ENCODE measurements at places on chromosomes 11 and 22. TPM values are rescaled to one million over a fixed set of nuclear protein-coding genes. Genes with fewer than 3 reads are reported as not detected.

DNA sequence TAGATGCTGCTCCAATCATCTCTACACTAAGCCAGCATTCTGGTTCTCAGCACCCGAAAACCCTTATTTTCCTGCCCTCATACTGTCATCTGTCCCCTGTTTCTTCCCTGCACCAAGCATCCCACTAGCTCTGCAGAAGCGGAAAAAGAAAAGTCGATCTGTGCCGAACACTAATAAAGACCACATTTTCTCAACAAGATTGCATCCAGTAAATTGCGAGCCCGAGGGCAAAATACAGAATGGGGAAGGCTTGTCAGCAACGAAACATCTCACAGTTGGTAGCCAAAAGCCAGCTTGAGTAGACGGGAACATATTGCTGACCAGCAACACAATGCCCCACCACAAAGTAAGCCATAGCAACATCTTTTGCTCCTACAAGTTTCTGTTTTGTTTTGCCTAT is 227.4 kb downstream of the CADM1 start:
- H3K36me3 ChIP-seq: no peaks in the 10 kb centered on the region
- H3K27me3 ChIP-seq: no peaks in the 10 kb centered on the region
- no peak for DNase-seq
- H3K27ac ChIP-seq: no peak overlapping the region

DNA sequence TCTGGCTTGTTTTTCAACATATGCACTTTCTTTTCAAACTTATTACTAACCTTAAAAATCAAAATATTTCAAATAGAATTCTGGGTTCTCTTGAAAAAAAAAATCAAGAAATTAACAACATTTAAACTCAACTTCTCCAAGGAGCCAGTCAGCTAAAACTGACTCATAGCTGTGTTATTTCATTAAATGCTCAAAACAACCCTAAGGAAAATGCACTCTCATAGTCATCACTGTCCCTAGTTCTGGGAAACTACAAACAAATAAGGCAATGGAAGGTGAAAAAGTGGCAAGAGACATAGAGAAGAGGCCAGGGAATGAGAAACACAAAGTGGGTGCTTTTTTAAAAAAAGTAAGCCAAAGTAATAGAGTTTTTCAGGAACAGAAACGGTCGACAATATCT is 4.1 kb upstream of the ARHGAP20 start:
- H3K4me3 ChIP-seq: no peak overlapping the region
- peaks cover 9% of the 10 kb centered on the region for H3K27me3 ChIP-seq
- peaks cover 8% of the 10 kb centered on the region for H3K4me1 ChIP-seq
- H3K36me3 ChIP-seq: no peaks in the 10 kb centered on the region

Gene USP2
- 7.3 TPM for total RNA-seq

GRCh38 chr22:23182309-23183060 is 2.2 kb downstream of the BCR start:
- peaks cover 51% of the 10 kb centered on the region for H3K4me1 ChIP-seq
- peak; percentile 56 for DNase-seq
- peak overlapping the region; percentile 82 for H3K4me3 ChIP-seq
- H3K27ac ChIP-seq: no peak overlapping the region

DNA sequence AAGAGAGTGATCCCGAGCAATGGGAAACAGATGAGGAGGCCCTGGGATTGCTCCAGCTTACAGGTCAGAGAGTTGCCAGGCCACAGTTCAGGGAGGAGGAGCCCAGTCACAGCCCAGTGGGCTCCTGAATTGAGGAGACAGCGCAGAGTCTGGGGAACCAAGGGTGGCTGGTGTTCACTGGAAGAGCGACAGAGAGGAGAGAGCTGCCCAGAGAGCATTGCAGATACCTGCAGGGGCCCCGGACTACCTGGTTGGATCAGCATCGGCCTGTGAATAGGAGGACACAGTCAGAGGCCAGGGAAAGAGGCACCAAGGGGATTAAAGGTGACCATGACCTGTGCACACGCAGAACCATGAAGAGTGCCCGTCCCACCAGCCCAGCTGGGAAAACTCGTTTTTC is 648.6 kb downstream of the TBC1D22A start:
- H3K4me3 ChIP-seq: no peak overlapping the region
- no peaks in the 10 kb centered on the region for H3K27me3 ChIP-seq
- H3K4me1 ChIP-seq: no peaks in the 10 kb centered on the region

Gene TPBGL
- 0.16 TPM for total RNA-seq

- peaks cover 27% of the 10 kb centered on the region for H3K27me3 ChIP-seq
- no peak overlapping the region for H3K4me3 ChIP-seq
- no peak for DNase-seq
- no peaks in the 10 kb centered on the region for H3K4me1 ChIP-seq
Observed at GRCh38 chr22:26234296-26234695, 65.0 kb downstream of the SEZ6L start.

Gene TRIM22
- total RNA-seq: 15.4 TPM

Gene GLB1L2
- 3.9 TPM for total RNA-seq

Gene OR56A1
- total RNA-seq: 0.08 TPM

DNA sequence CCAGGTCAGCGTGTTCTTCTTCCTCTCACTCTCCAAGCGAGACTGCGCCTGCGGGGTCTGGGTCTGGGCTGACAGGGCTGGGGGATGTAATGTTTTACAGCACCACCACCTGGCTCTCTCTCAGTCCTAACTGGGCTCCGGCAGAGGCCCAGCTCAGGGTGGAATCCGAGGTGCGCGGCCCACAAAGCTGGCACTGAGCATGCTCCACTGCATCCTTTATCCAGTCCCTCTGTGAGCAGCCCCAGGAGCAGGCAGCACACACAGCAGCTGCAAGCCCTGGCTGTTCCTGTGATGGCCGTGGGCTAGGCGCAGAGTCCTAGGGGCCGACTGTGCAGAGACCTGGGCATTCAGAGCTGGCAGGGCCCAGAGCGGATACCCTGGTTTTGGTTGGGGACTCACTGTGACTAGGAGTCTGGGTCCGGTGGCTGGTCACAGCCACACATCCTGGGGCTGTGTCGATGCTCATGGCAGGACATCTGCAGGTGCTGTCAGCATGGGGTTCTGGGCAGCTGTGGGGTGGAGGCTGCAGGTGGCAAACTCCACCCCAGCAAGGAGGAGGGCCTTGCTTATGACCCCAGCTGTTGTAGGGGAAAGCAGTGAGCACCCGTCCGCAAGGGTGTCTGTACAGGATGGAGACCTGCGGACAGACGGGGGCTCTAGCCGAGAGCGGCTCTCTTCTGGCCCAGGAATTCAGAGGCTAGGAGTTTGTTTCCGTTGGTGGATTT is 4.0 kb downstream of the LRRC75B start:
- no peaks in the 10 kb centered on the region for H3K36me3 ChIP-seq
- DNase-seq: no peak
- H3K27ac ChIP-seq: no peak overlapping the region

Gene INS
- not detected for total RNA-seq

Gene C11orf52
- total RNA-seq: 8.7 TPM

- DNase-seq: peak; percentile 94
- no peaks in the 10 kb centered on the region for H3K27me3 ChIP-seq
- H3K4me1 ChIP-seq: peaks cover 82% of the 10 kb centered on the region
- H3K4me3 ChIP-seq: no peak overlapping the region
- H3K36me3 ChIP-seq: no peaks in the 10 kb centered on the region
Observed at GRCh38 chr11:12802418-12803085, 128.3 kb downstream of the TEAD1 start.

- H3K4me3 ChIP-seq: peak overlapping the region; percentile 95
- H3K4me1 ChIP-seq: peaks cover 26% of the 10 kb centered on the region
- H3K27ac ChIP-seq: peak overlapping the region; percentile 98
Observed at GRCh38 chr11:61828629-61829407, 718 bp downstream of the FADS2 start.

Gene GVQW3
- 2.3 TPM for total RNA-seq

Gene CARD18
- not detected for total RNA-seq

- peaks cover 15% of the 10 kb centered on the region for H3K4me1 ChIP-seq
- H3K27me3 ChIP-seq: no peaks in the 10 kb centered on the region
- no peak overlapping the region for H3K4me3 ChIP-seq
- H3K27ac ChIP-seq: no peak overlapping the region
- H3K36me3 ChIP-seq: no peaks in the 10 kb centered on the region
- DNase-seq: no peak
Observed at GRCh38 chr11:126123686-126124085, 61.0 kb upstream of the CDON start.

DNA sequence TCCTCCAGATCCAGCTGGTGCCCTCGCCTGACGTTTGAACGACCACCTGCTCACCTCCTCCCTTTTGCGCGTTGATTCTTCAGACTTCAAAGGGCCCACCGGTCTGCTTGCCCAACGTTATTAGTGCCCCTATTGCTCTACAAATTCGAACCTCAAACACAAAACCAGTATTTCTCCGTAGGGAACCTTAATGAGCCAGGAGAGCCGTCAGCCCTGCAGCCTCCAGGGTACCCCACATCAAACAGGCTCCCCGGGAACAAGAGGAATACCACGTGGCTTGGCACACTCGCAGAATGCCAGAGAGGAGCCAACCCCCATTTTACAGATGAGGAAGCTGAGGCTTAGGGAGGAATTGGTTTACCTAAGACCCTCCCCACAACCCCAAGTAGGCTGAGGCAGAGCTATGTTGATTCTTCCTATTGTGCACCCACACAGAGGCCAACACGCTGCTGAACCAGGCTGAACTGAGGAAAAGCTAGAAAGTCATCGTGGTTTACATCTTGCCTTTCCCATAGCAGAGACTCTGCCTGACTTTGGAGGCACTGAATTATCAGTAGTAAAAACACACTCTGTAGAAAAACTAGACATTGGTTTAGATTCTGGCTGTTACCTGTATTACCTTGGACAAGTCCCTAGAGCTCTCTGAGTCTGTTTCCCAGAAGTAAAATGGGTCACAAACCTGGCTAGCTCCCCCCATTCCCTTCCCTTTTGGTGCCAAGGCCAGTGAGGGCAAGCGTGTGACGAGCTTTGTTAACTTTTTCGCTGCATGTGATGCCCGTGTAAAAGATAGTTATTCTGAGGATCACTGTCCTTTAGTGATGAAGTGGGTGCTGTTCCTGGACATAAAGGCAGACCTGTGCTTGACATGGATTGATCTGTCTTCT is 764 bp downstream of the TKFC start:
- no peaks in the 10 kb centered on the region for H3K27me3 ChIP-seq
- H3K4me1 ChIP-seq: peaks cover 26% of the 10 kb centered on the region
- H3K4me3 ChIP-seq: peak overlapping the region; percentile 31
- DNase-seq: no peak
- no peaks in the 10 kb centered on the region for H3K36me3 ChIP-seq

Gene PKNOX2
- total RNA-seq: 3.1 TPM

DNA sequence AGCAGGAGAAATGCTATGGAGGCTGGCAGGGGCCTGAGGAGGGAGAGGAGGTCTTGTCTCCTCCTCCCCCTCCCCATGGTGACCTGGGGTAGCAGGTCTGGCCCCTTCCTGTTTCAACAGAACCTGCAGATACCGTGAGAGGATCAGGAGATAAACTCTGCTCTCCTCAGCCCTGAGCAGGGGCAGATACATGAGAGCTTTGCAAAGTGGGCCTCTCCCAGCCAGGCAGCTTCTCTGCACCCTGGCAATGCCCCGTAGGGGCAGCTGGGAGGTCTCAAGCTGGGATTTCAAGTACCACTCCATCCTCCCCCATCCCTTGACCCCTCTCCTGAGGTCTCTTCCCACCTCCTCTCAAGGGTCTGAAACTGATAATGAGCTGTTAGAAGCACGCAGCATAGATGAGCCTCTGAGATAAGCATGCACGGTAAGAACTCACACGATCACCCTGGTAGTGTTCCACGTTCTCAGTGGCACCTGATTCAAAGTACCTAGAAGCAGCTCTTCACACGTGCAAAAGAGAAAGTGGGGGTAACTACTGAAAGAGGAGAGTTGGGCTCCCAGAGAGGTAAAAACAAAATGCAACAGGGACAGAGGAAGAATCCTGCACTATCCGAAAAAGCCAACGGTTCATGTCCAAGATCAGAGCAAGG is 4.9 kb upstream of the CCDC86 start:
- no peak overlapping the region for H3K4me3 ChIP-seq
- no peak for DNase-seq
- no peaks in the 10 kb centered on the region for H3K36me3 ChIP-seq
- H3K27me3 ChIP-seq: peaks cover 6% of the 10 kb centered on the region
- H3K4me1 ChIP-seq: peaks cover 4% of the 10 kb centered on the region
- no peak overlapping the region for H3K27ac ChIP-seq

GRCh38 chr11:47616726-47617416 is 22.7 kb upstream of the C1QTNF4 start:
- H3K36me3 ChIP-seq: peaks cover 2% of the 10 kb centered on the region
- H3K4me1 ChIP-seq: no peaks in the 10 kb centered on the region
- H3K27me3 ChIP-seq: no peaks in the 10 kb centered on the region
- DNase-seq: peak; percentile 52
- no peak overlapping the region for H3K27ac ChIP-seq

Gene TRIM29
- total RNA-seq: 11.2 TPM

Gene FGF4
- not detected for total RNA-seq

Gene FUT4
- 13.9 TPM for total RNA-seq

DNA sequence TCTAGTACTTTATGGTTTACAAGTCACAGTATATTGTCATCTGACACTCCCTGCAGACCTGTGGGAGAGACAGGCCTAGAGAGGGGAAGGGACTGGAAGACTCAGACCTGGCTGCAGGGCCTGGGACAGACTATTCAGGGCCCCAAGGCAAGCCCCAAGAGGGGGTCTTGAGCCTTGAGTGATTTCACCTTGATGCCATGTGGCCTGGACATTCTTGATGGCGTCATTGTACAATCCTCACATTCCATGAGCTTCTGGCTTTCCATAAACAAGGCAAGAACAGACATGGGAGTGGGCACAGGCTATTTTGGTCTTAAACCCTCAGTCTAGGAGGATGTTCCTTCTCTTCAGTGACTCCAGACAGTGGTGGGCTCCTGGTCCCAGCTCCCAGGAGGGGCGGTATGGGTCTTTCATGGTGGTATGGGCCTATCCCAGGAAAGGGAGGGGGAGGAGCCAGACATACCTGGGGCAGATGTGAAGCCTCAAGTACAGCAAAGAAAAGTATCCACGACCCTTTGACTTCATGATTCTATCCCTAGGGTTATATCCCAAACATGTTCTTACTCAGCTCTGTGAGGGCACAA is 1.8 kb upstream of the TBC1D10A start:
- no peak for DNase-seq
- peaks cover 27% of the 10 kb centered on the region for H3K4me1 ChIP-seq
- no peaks in the 10 kb centered on the region for H3K27me3 ChIP-seq
- peak overlapping the region; percentile 91 for H3K27ac ChIP-seq

- peak overlapping the region; percentile 32 for H3K27ac ChIP-seq
- no peaks in the 10 kb centered on the region for H3K27me3 ChIP-seq
- H3K4me3 ChIP-seq: no peak overlapping the region
- no peaks in the 10 kb centered on the region for H3K36me3 ChIP-seq
- DNase-seq: peak; percentile 26
- no peaks in the 10 kb centered on the region for H3K4me1 ChIP-seq
Observed at GRCh38 chr11:35282221-35282882, 137.0 kb downstream of the SLC1A2 start.

GRCh38 chr11:131859538-131860210 is 489.3 kb downstream of the NTM start:
- DNase-seq: no peak
- H3K27ac ChIP-seq: no peak overlapping the region
- no peaks in the 10 kb centered on the region for H3K4me1 ChIP-seq
- no peak overlapping the region for H3K4me3 ChIP-seq

Gene TRPC6
- 2.2 TPM for total RNA-seq

Gene GGTLC3
- total RNA-seq: not detected

GRCh38 chr11:76347466-76347865 is 33.5 kb downstream of the THAP12 start:
- no peaks in the 10 kb centered on the region for H3K4me1 ChIP-seq
- DNase-seq: no peak
- no peaks in the 10 kb centered on the region for H3K36me3 ChIP-seq
- no peak overlapping the region for H3K4me3 ChIP-seq
- no peak overlapping the region for H3K27ac ChIP-seq
